ENCODE measurements at places on chromosomes 16 and 17.

- H3K4me1 ChIP-seq = no peaks in the 10 kb centered on the region
- H3K27ac ChIP-seq = no peak overlapping the region
- H3K4me3 ChIP-seq = no peak overlapping the region
- H3K36me3 ChIP-seq = no peaks in the 10 kb centered on the region
These were observed 20.4 kb upstream of the CDH11 start for GRCh38 chr16:65142276-65142675.

GRCh38 chr16:426906-427249 lies 1.4 kb downstream of the RAB11FIP3 start:
- no peak overlapping the region for H3K27ac ChIP-seq
- H3K36me3 ChIP-seq = no peaks in the 10 kb centered on the region
- no peak for DNase-seq
- H3K4me3 ChIP-seq = peak overlapping the region; percentile 50
- H3K27me3 ChIP-seq = no peaks in the 10 kb centered on the region
- H3K4me1 ChIP-seq = no peaks in the 10 kb centered on the region

DNA sequence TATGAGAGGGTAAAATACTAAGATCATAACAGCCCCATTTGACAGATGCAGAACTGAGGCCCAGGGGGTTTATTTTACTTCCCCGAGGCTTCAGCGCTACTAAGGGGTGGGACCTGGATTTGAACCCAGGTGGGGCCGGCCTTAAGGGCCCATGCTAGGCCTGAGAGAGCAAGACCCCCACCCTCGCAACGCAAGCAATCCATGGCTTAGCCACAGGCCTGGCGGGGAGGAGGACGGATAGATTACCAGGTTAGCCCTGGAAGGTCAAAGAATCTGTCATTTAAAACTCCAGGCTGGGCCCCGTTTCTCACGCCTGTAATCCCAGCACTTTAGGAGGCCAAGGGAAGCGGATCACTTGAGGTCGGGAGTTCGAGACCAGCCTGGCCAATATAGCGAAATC lies 1.9 kb upstream of the CDH3 start:
- no peak for DNase-seq
- H3K27me3 ChIP-seq = no peaks in the 10 kb centered on the region
- H3K27ac ChIP-seq = no peak overlapping the region
- no peak overlapping the region for H3K4me3 ChIP-seq
- H3K36me3 ChIP-seq = 0 out of 2 replicates have a peak, but pooled peaks cover 1% of the 10 kb centered on the region

- no peak overlapping the region for H3K4me3 ChIP-seq
- no peaks in the 10 kb centered on the region for H3K27me3 ChIP-seq
- H3K36me3 ChIP-seq = no peaks in the 10 kb centered on the region
- H3K27ac ChIP-seq = no peak overlapping the region
These were observed 124.1 kb downstream of the SOX9 start for GRCh38 chr17:72244956-72245355.

GRCh38 chr16:29664091-29664921 lies 1.3 kb downstream of the SPN start:
- no peaks in the 10 kb centered on the region for H3K27me3 ChIP-seq
- no peak overlapping the region for H3K4me3 ChIP-seq
- no peaks in the 10 kb centered on the region for H3K4me1 ChIP-seq
- H3K27ac ChIP-seq = no peak overlapping the region

GRCh38 chr16:57345666-57346204 lies 12.8 kb upstream of the CCL22 start:
- no peaks in the 10 kb centered on the region for H3K36me3 ChIP-seq
- no peaks in the 10 kb centered on the region for H3K4me1 ChIP-seq
- H3K4me3 ChIP-seq = no peak overlapping the region
- no peak for DNase-seq
- no peaks in the 10 kb centered on the region for H3K27me3 ChIP-seq

DNA sequence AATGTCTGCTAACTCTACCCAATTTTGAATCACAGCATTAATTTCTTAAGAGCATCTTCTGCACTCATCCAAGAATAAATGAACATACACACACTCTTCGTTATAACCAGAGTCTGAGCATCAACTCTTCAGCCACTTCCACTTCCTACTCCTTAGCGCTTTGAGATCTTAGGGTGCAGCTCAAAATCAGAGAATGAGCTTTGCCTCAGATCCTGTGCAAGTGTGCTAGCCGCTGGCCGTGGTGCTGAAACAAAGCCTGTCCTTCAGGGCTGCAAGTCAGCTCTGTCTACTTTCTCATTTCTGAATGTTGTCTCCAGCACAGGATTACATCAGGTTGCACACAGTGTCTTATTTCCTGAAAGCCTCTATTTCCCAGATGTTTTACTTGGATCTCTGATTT lies 165.4 kb downstream of the AIPL1 start:
- H3K36me3 ChIP-seq = no peaks in the 10 kb centered on the region
- H3K4me1 ChIP-seq = no peaks in the 10 kb centered on the region
- H3K4me3 ChIP-seq = no peak overlapping the region
- peak; percentile 32 for DNase-seq
- H3K27me3 ChIP-seq = no peaks in the 10 kb centered on the region

DNA sequence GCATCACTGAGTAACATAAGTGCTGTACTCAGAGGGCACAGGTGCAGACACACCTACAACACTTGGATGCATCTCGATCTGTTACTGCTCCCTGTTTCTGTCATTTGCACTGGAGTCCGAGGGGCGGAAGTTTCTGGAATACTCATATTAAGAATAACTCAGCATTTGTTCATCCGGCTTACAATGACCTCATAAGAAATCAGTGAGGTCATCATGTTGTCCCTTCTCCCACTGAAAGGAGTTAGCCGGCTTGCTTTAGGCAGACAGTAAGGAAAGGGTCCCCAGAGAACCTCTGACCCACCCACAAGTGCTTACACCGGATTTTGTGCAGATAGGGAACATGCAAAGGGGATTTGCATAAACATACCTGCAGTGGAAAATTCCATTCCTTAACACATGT lies 344.7 kb downstream of the HAPSTR1 start:
- no peaks in the 10 kb centered on the region for H3K27me3 ChIP-seq
- no peaks in the 10 kb centered on the region for H3K4me1 ChIP-seq
- no peak overlapping the region for H3K4me3 ChIP-seq
- no peak for DNase-seq

GRCh38 chr16:46768809-46769208 lies 20.7 kb upstream of the MYLK3 start:
- no peaks in the 10 kb centered on the region for H3K4me1 ChIP-seq
- H3K36me3 ChIP-seq = no peaks in the 10 kb centered on the region
- H3K27me3 ChIP-seq = no peaks in the 10 kb centered on the region
- DNase-seq = no peak
- H3K27ac ChIP-seq = no peak overlapping the region

- DNase-seq = no peak
- no peaks in the 10 kb centered on the region for H3K27me3 ChIP-seq
- no peak overlapping the region for H3K27ac ChIP-seq
- H3K4me1 ChIP-seq = no peaks in the 10 kb centered on the region
- H3K4me3 ChIP-seq = no peak overlapping the region
- peaks cover 2% of the 10 kb centered on the region for H3K36me3 ChIP-seq
These were observed 34.9 kb upstream of the LGALS9 start for GRCh38 chr17:27596096-27596495.

DNA sequence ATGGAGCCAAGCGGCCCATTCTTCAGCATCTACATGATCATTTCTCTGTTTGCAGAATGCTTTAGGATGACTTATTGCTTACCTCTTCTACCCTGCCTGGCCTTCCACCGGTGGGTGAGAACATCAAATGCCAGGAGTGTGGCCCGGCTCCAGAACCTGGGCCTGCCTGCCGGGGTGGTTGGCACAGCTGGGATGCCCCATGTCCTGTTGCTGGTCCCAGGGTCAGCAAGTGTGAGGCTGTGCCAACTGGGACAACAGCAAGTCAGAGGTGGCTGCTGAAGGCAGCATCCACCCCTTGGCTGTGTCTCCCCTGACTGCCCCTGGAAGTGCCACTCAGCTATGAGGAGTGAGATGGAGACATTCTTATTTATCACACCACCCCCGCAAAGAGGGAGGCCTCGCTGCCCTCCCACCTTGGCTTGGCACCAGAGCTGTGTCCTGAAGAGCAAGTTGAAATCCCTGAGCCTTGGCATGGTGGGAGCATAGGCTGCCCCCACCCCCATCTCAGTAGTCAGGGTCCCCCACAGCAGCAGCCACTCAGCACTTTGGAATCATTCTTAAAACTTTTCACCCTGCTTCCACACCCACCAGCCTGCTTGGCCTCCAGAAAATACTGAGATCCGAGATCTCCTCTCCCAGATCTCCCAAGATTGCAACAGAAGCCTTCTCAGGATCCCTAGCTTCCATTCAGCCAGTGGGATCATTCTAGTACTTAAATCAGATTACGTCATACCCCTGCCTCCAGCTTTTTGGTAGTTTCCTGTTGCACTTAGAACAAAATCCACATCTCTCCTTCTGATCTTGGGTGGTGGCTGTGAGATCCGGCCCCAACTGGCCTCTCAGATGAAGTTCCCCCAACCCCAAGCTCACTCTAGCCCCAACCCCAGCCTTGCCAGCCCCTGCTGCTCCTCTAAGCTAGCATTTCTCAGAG lies 127.5 kb downstream of the SOCS1 start:
- H3K4me1 ChIP-seq = peaks cover 10% of the 10 kb centered on the region
- no peak overlapping the region for H3K4me3 ChIP-seq
- H3K27me3 ChIP-seq = no peaks in the 10 kb centered on the region
- no peaks in the 10 kb centered on the region for H3K36me3 ChIP-seq
- H3K27ac ChIP-seq = peak overlapping the region; percentile 69
- no peak for DNase-seq

- H3K36me3 ChIP-seq = no peaks in the 10 kb centered on the region
- peak overlapping the region; percentile 86 for H3K27ac ChIP-seq
- no peak for DNase-seq
- H3K4me1 ChIP-seq = peaks cover 76% of the 10 kb centered on the region
These were observed 855 bp upstream of the MEOX1 start for GRCh38 chr17:43662413-43663141.

- no peaks in the 10 kb centered on the region for H3K27me3 ChIP-seq
- H3K27ac ChIP-seq = no peak overlapping the region
- no peaks in the 10 kb centered on the region for H3K4me1 ChIP-seq
- DNase-seq = no peak
These were observed 21.6 kb downstream of the FOXF1 start for GRCh38 chr16:86531641-86532525.

DNA sequence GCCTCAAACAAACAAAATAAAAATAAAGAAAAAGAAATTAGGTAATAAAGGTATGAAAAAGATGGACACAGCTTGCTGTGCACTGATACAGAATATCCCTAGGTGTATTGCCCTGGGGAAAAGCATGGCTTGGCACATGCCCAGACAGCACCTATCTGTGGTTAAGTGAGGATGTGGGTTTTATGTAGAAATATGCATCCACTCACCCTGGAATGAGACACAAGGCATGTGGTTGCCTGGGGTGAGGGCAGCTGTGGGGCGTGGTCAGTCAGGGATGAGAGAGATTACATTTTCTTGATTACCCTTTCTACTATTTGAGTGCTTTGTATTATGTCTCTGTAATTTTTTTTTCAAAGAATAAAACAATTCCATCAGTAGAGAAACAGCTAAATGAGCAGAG lies 6.9 kb downstream of the PLLP start:
- no peak overlapping the region for H3K4me3 ChIP-seq
- DNase-seq = no peak
- H3K27me3 ChIP-seq = no peaks in the 10 kb centered on the region
- no peak overlapping the region for H3K27ac ChIP-seq
- peaks cover 32% of the 10 kb centered on the region for H3K4me1 ChIP-seq

GRCh38 chr17:65025297-65025696 lies 31.2 kb downstream of the GNA13 start:
- H3K4me3 ChIP-seq = no peak overlapping the region
- H3K4me1 ChIP-seq = no peaks in the 10 kb centered on the region
- no peak overlapping the region for H3K27ac ChIP-seq
- no peaks in the 10 kb centered on the region for H3K27me3 ChIP-seq
- no peak for DNase-seq

GRCh38 chr17:2054262-2054511 lies 716 bp upstream of the HIC1 start:
- peak overlapping the region; percentile 73 for H3K4me3 ChIP-seq
- no peaks in the 10 kb centered on the region for H3K27me3 ChIP-seq
- no peaks in the 10 kb centered on the region for H3K36me3 ChIP-seq
- peaks cover 10% of the 10 kb centered on the region for H3K4me1 ChIP-seq
- H3K27ac ChIP-seq = no peak overlapping the region
- DNase-seq = no peak

DNA sequence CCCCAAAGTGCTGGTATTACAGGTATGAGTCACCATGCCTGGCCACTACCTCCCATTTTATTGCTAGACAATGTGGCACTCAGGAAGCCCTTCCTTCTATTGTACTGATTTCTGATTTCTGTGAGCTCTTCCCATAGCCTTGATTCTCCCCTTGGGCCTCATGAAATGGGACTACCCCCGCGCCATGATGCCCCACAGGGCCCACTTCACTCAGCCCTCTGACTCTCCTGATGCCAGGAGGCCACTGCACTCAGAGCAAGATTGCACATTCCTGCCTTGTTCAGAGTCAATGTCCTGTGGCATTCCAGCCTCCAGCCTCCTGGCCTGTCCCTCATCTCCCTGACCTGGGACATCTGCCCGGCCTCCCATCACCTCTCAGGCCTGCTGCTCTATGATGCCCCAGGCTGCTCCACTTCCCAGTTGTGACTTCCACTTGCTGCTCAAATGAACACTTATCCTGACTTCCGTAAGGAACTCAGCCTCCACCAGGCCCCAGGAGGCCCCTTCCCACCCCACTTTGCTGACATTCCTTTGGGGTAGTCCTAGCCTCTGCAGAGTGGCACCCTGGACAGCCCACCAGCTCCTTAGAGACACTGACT lies 66.6 kb upstream of the KSR1 start:
- no peak overlapping the region for H3K4me3 ChIP-seq
- DNase-seq = no peak
- H3K27ac ChIP-seq = no peak overlapping the region
- H3K27me3 ChIP-seq = no peaks in the 10 kb centered on the region
- H3K4me1 ChIP-seq = no peaks in the 10 kb centered on the region

DNA sequence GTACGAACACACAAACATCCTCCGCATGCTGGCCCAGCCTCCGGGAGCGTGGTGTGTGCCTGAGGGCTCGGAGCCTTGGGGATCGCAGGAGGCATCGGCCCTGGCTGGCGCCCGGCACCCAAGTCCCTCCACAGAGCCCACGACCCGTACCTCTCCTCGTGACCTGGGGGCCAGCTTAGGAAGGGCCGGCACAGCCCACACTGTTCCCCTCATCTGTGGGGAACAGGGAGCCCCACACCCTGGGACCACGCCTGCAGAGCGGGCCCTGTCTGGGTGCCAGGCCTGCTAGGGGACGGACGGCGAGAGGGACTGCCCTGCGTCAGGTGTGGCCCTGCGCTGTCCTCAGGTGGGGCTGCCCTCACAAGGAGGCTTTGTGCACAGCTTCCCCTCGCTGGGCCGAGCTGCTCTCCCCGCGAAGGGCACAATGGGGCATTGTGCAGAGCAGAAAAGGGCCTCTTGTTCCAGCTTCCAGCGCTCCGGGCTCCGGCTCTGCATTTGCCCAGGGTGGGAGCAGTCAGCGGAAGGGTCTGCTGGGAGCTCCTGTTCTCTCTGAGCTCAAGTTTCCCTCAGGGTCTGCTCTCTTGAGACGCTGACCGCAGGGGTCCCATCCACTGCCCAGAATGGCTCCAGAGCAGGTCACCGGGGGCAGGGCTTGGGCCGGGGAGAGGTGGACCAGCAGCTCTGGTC lies 1.7 kb upstream of the LMF1 start:
- no peak overlapping the region for H3K27ac ChIP-seq
- no peaks in the 10 kb centered on the region for H3K27me3 ChIP-seq
- H3K4me1 ChIP-seq = peaks cover 10% of the 10 kb centered on the region
- H3K36me3 ChIP-seq = no peaks in the 10 kb centered on the region
- no peak for DNase-seq
